Smooth muscle cell of the umbilical artery (primary cell): ENCODE measurements at places on chromosomes 5 and 9. TPM values are rescaled to one million over a fixed set of nuclear protein-coding genes. Genes with fewer than 3 reads are reported as not detected.

The LYRM7 gene
- total RNA-seq, result 9.1 and 9.5 TPM in 2 replicates

The TSSK1B gene
- 0.30 and 0.46 TPM in 2 replicates for total RNA-seq

The GPSM1 gene
- 38.6 and 68.0 TPM in 2 replicates for total RNA-seq

The CYFIP2 gene
- 18.7 and 40.6 TPM in 2 replicates for total RNA-seq

The SEC24A gene
- total RNA-seq, result 50.5 and 73.8 TPM in 2 replicates

The PTTG1 gene
- 49.0 and 137 TPM in 2 replicates for total RNA-seq

The ZBTB34 gene
- 6.5 and 7.7 TPM in 2 replicates for total RNA-seq

The EDIL3 gene
- total RNA-seq, result 182 and 237 TPM in 2 replicates

The KCNV2 gene
- not detected in 2 replicates for total RNA-seq

The NFIL3 gene
- 17.0 and 24.1 TPM in 2 replicates for total RNA-seq

The IL13 gene
- not detected in 2 replicates for total RNA-seq

The CFAP157 gene
- not detected in 2 replicates for total RNA-seq

The SET gene
- 381 and 459 TPM in 2 replicates for total RNA-seq
